ENCODE measurements at places on chromosomes 1 and 21.

- DNase-seq: no peak
Observed at GRCh38 chr1:157162345-157162744, 24.1 kb upstream of the ETV3 start.

- no peak for DNase-seq
Observed at GRCh38 chr1:28135371-28136168, 40.9 kb downstream of the PTAFR start.

DNA sequence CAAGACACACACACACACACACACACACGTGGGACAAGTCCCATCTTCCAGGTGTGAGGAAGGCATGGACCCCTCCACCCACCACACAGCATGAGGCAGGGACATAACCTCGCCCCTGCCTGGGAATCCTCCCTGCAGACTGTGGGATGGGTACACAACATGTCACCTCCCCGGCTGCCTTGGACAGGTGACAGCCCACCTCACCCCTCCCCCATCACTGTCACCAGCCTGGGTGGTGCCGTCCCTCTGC, 40.7 kb downstream of the AHDC1 start:
- no peak for DNase-seq

- DNase-seq: no peak
Observed at GRCh38 chr1:47827109-47827508, 170.1 kb downstream of the TRABD2B start.

DNA sequence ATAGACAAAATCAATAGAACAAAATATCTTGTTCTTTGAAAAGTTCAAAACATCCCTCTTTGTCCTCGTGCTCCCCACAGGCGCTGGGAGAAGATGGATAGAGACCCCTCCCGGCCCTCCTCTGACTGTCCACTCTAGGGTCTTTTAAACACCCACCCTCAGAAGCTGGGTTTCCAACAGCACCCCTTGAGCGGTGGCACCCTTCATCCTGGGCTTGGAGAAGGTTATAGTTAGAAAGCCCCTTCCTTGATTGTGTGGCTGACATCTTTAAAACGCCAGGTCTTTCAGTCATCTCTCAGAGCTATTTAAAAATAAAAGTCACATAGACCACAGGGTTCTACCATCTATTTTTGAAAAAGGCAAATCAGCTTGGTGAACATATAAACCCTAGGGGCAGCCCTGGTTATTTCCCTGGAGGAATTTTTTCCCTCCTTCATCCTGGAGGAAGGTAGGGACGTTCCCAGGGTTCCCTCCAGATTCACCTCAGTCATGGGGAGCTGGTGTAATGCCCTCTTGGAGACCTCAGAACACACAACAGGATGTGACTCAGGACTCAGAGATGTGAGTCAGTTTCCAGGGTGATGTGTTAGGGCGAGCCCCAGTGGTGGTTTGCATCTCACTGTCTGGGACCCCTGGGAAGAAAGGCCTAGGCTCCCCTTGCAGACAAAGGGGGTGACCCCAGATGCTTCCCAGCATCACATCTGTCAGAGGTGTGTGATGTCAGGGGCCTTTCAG, 138.5 kb downstream of the CLIC6 start:
- DNase-seq: no peak

DNA sequence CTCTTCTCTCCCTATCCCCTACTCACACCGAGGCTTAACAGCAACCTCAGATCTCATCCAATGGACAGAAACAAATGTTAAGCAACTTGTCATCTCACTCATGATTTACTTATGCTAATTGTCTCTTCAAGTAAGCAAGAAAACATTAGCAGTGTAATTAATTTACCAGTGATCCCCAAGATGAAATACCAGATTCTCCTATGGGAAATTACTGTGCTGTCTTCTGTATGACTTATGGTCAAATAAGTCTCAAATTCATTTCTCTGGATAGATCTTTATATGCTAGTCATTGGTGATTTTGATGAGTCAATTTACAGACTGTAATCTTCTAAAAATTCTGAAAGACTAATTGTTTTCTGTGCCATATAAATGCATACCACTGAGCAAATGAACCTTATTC, 32.9 kb upstream of the L1TD1 start:
- no peak for DNase-seq

- DNase-seq: peak; percentile 69
Observed at GRCh38 chr1:20259646-20260045, 31.0 kb upstream of the VWA5B1 start.

DNA sequence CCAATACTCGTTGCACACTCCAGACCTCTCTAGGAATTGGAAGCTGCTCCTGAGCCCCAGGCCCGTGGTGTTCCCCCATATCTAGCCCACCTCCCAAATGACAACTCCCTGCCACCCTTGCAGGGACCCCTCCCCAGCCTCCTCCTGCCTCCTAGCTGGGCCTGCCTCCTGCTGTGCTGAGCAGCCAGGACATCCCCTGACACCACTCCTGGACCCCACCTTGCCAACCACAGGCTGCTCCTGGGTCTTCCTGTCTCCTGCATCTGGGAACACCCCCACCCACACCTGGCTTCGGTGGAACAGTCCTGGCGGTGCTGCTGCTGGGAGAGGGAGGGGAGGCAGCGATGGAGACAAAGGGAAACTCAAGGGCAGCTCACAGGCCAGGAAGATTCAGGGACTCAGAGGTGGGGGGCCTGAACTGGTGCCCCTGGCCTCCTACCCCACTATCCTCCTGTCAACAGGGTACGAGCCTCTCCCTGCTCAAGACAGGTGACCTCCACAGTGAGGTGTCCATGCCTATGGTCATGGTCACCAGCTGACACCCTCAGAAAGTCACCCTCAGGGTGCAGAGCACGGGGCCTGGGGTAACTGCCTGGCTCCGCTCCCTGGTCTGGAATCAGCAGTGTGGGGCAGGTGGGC, 81.2 kb downstream of the RIPK4 start:
- no peak for DNase-seq

- DNase-seq: no peak
Observed at GRCh38 chr1:147077081-147077480, 95.2 kb downstream of the PRKAB2 start.

GRCh38 chr1:232974971-232975370, 24.6 kb downstream of the NTPCR start:
- DNase-seq: no peak

DNA sequence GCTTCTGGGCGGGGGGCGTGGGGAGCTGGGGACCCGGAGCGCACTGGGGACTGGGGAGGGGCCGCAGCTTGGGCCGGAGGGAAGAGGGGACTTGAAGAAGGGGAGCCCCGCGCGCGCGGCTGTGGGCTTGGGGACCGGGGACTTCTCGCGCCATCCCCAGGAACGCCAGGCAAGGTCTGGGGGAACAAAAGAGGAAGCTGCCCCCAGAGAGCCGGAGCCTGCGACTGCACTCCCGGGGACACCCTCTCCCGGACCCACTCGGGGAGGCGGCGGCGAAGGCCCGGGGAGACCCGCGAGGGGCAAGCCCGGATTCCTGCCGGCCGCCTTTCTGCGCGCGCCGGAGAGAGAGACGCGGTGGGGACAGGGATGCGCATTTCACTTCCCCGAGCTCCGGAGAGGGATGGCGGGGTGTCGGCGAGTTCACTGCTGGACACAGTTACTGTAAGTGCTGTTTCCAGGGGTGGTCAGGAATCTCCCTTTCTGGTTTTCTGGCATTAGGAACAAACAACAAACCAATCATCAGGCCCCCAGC, 732 bp downstream of the ABCG1 start:
- no peak for DNase-seq

DNA sequence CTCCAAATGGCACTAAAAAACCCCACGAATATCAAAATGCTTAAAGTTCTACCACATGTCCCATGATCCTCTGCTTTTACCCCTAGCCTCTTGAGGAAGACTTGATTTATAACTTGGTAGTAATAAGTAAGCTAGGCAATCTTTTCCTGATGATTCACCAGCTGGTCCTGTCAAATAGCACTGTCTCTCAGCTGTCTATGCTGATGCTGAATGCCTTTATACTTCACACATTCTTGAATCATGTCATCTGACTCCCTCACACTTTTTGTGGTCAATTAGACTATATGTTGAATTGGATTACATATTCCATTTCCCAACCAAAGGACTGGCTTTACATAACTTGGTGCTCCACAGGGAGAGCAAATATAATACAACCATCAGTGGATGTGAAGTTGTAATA, 16.6 kb downstream of the C21orf91 start:
- no peak for DNase-seq

- no peak for DNase-seq
Observed at GRCh38 chr1:233020426-233020825, 70.0 kb downstream of the NTPCR start.

- DNase-seq: no peak
Observed at GRCh38 chr1:237306726-237307125, 264.7 kb downstream of the RYR2 start.

DNA sequence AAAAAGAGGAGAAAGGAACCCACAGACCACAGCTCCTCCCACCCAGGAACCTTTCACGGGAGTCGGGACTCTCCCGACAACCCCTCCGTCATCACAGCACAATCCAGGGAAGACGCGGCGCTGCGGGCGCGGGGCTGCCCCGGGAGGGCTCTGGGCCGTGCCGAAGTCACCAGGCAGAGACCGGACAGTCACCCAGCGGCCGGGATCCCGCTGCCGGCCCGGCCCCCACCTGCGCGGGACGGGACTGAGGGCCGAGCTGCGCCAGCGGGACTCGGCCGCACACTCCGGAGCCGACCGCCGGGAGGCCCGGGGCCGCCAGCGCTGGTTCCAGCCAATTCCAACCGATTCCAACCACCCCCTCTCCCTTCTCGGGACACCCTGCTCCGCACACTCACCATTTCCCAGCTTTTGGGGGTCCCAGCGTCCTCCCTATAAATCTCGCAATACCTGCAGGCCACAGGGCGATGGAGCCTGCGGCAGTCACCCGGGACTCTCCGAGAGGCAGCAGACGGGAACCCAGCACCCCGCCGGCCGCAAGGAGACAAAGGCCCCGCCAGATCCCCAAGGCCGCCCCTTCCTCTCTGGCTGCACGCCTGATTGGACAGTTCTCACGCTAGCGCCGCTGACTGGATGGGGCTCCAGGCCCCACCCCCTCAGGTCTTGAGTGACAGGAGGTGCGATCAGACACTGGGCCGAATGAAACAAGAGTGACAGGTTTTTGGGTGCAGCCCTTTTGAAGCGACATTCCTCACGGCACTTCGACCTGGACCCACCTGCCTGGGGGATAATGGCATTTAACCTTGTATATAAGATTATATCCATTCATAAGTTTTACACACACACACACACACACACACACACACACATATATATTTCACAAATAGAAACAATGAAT, at the start of gene ZNF695:
TSS of gene ZNF695 (minus strand) at position 547 of the 895 bp plus-strand sequence. CDS start at position 398, 149 bp downstream.
- peak; percentile 96 for DNase-seq

All from cerebellar cortex (tissue), 1 donor.